Fibroblast of the aortic adventitia (primary cell): ENCODE measurements at places on chromosomes 11 and 22. TPM values are rescaled to one million over a fixed set of nuclear protein-coding genes. Genes with fewer than 3 reads are reported as not detected.

TRIM49 gene
- total RNA-seq, result not detected in 2 replicates

UPK3A gene
- total RNA-seq, result not detected in 2 replicates

KRTAP5-10 gene
- total RNA-seq, result not detected in 2 replicates

CAPN1 gene
- 43.2 and 164 TPM in 2 replicates for total RNA-seq

TYR gene
- total RNA-seq, result not detected in 2 replicates

NFRKB gene
- total RNA-seq, result 8.8 and 21.5 TPM in 2 replicates

DDX25 gene
- total RNA-seq, result under 0.01 TPM in 1 of 2 replicates, not detected in the other

DDTL gene
- 0.81 and 1.8 TPM in 2 replicates for total RNA-seq

TPBGL gene
- total RNA-seq, result 0.08 TPM in 1 of 2 replicates, not detected in the other
